ENCODE measurements at places on chromosomes 1 and 21.

- no peak for DNase-seq
Observed at GRCh38 chr1:36238433-36238832, 14.2 kb downstream of the THRAP3 start.

DNA sequence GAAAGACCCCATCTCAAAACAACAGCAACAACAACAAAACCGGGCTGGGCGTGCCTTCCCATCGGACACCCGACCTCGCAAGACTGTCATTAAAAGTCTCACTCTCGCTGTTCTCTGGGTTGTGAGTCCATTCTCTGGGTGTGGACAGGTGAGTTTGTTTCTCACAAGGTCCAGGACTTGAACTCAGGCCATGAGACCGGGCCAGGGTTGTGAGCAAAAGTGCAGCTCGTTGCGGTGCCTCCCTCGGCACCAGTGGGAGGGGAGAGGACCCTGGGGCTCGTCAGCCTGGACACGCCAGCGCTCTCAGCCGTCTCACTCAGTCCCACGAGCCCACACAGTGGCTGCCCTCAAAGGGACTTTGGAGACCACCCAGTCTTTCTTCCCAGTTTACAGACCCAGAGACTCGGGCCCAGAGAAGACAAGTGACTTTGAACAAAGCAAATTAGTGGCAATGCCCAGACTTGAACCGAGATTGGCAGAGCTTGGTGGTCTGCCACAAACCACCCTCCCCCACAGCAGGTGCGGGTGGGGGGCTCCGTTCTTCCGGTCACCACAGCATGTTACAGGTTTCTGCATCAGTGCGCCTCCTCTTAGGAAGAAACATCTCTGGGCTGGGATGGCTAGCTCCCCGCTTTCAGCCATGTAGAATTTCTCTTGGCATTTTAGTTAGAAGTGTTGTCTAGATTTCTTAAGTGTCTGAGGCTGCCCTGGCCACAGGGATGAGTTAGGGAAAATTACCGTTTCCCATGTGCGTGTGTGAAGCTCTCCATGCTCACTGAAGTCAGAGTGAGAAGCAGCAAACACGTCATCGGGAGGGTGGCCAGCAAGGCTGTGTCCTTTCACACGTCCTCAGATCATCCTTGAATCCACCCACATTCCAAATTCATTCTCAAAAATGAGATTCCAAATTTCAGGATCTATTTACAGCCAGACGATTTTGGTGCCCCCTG, 28.3 kb downstream of the LRRC3 start:
- no peak for DNase-seq

DNA sequence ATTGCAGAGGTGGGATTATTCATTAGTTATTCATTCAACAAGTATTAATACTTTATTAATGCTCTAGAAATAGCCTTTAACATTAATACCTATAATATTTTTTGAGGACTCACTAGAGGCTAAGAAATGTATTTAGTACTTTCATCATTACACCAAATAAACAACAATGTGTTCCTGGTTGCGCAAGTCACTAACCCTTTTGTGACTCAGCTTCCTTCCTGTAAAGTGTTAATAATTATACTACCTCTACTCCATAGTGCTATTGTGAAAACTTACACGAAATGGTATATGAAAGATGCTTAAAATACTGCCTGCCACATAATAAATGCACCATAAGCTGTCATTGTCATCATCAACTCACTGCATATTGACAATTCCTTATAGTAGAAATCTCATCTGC, 431.0 kb downstream of the DPYD start:
- no peak for DNase-seq

GRCh38 chr1:242784807-242785206, 260.3 kb upstream of the PLD5 start:
- DNase-seq = no peak

- no peak for DNase-seq
Observed at GRCh38 chr21:45481977-45482898, 60.0 kb downstream of the SLC19A1 start.

DNA sequence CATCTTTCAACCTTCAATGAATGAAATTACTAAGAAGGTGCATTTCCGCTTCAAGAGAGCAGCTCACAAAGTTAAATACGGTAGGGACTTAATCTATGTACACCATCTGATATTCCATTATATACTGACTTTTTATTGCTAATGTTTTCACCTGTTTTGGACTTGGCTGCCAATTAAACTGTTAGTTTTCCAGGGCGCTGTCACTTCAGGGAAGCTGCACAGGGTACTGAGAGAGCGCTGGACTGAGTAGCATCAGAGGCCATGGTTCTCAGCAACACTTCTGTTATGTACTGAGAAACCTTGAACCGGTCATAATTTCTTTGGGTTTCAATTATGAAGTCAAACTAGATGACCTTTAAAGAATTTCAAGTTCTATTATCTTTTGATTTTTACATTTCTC, 8.2 kb downstream of the SSX2IP start:
- no peak for DNase-seq

All from HTR-8/SVneo (cell line).